ENCODE measurements at places on chromosomes 5 and 9. TPM values are rescaled to one million over a fixed set of nuclear protein-coding genes. Genes with fewer than 3 reads are reported as not detected.

Gene SLC6A7
- not detected for total RNA-seq

Gene CHSY3
- total RNA-seq, result 43.7 TPM

Gene MCC
- total RNA-seq, result 95.9 TPM

Gene SH3PXD2B
- total RNA-seq, result 51.0 TPM

Gene PCDHGA11
- 19.4 TPM for total RNA-seq

Gene DBH
- not detected for total RNA-seq

Gene SPATA31E1
- not detected for total RNA-seq

Gene SCGB3A2
- total RNA-seq, result not detected

Gene GARIN3
- not detected for total RNA-seq

Gene CANX
- total RNA-seq, result 1,230 TPM

Measured in smooth muscle cell of the umbilical artery (primary cell).